Activated CD4-positive, CD25-positive, alpha-beta regulatory T cell treated with anti-CD3 and anti-CD28 coated beads, Interleukin-2, amount 50 U/mL, for 16 hours (primary cell): ENCODE measurements at places on chromosomes 1 and 21.
A peak's percentile ranks its signal among the peaks of the same experiment; 100 is the strongest.

- no peak for DNase-seq
Observed at GRCh38 chr1:209657918-209658317, 5.7 kb upstream of the LAMB3 start.

GRCh38 chr1:44594871-44595735 is 79.2 kb downstream of the TMEM53 start:
- peak; percentile 61 for DNase-seq

DNA sequence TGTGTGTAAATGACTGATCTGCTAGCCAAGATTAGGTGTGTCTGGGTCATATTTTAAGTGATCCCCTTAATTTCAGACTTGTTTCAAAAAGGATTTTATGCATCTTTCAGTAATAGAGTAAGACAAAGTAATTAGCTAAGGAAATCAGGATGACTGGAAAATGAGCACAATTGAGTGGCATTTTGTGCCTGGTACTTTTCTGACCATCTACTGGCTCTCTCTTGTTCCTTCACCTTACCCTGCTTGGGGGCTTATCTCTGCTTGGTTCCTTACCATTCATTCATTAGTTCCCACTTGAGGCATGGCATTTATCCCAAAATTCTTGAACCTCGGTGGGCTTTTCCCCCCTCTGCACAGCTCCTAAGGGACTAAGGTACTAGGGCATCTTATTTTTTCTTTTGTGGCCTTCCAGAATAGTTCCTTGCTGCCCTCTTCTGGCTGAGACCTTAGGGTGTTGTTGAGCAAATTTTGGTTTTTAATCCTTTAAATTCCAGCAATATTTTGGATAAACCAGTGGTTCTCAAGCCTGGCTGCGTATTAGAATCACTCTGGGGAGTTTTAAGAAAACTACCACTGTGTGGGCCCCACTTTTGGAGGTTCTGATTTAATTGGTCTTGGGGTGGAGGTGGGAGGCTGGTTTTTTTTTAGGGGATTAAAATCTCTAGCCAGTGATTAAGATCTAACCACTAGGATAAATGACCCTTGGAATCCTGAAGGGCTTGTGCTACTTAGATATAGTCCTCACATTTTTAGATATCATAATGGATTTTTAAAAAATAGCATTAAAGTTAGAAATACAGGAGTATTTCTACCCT is 50.8 kb downstream of the HS2ST1 start:
- DNase-seq = no peak

DNA sequence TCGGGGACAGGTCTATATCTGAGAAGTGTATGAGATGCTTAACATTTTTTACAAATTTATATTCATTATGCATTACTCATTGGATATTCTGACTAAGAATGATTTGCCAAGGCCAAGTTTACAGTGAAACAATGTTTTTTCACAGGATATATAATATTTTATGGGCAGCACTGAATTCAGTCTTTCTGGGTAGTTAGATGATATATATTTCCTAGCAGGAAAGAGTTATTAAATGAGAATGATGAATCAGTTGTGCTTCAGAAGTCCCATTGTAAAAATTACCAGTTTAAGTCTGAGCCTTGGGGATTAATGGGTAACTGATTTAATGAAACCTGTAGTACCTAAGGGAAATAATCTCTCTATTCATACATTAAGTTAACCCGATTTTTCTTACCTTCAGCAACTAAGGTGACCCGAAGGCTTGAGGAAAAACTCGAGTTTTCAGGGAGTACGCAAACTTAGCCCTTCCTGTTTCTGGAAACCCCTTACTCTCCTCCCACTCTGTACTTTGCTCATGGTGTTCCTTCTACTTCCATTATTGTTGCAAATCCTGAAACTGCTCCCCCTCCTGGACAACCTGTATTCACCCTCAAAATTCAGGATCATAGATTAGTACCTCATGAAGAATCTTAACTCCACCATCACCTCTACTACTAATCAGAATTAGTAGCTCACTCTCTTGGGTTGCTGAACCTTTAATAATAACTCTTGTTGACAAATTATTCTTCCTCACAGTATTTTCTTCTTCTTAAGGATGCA is 135.1 kb downstream of the AK5 start:
- no peak for DNase-seq

- no peak for DNase-seq
Observed at GRCh38 chr1:159867664-159868026, 5.2 kb upstream of the VSIG8 start.

DNA sequence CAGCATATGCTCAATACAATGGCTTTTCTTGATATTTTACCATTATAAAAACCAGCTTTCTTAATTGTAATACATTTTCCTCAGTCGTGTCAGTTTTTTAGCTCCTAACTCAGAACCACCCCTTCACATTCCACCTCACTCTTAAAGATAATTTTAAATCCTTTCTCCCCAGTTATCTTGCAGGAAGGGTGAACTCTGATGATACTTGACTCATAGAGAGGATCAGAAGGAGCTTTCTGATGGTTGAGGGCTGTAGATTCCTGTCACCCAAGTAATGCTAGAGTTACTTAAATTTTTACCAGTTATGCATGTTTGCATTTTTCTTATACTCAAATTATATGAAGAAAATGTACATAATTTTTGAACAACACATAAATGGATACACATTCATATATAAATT is 233.7 kb downstream of the NCAM2 start:
- DNase-seq = no peak

DNA sequence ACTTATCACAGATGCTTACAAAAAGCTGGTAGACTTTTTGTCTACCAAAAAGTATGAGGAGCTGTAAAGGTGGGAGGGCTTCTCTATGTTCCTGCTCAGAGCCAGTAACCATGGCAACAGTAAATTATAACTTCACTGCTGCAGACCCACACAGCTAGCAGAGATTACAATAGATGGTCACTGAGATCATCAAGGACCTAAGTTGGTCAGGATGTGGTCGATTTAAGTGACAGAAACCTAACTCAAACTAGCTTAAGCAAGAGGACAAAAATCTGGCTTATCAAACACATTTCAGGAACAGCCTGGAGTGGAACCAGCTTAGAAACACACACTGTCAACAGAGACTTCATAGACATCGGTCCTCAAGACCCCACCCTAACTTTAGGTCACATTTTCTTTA is 113.4 kb upstream of the ATP1A1 start:
- DNase-seq = no peak

DNA sequence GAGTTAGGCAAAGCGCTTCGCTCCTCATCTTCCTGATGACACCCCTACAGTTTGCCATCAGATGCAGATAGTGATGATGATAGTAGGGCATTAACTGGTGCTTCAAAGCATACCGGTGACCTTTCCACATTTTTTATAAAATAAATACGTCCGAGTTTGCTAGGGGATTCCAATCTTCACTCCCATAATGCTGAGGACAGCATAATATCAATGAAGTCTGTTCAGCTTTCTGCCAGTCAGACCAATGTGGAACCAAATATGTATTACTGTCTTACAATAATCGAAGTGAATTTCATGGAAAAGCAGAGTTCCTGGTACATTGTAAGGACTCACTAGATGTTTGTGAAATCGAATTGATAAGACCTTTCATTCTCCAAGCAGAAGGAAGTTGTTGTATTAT is 258.7 kb downstream of the RYR2 start:
- no peak for DNase-seq

GRCh38 chr1:25522031-25522655 is 21.3 kb upstream of the LDLRAP1 start:
- no peak for DNase-seq

DNA sequence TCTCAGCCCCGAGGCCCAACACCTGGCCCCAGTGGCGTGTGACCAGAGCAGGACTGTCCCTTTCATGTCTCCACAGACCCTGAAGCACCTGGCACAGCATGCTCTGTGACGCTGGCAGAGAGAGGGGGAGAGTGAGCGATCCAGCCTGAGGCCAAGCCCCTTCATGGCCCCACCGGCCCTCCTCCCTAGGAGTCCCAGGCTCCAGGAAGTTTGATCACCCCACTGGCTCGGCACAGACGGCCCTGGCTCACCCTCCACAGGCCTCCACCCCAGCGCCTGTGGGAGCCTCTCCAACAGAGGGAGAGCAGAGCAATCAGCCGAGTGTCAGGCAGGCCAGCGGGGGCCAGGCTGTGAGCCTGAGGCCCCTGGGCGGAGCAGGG is 11.0 kb downstream of the SH3BGRL3 start:
- DNase-seq = no peak

GRCh38 chr1:236228411-236228810 is 53.3 kb downstream of the ERO1B start:
- no peak for DNase-seq

DNA sequence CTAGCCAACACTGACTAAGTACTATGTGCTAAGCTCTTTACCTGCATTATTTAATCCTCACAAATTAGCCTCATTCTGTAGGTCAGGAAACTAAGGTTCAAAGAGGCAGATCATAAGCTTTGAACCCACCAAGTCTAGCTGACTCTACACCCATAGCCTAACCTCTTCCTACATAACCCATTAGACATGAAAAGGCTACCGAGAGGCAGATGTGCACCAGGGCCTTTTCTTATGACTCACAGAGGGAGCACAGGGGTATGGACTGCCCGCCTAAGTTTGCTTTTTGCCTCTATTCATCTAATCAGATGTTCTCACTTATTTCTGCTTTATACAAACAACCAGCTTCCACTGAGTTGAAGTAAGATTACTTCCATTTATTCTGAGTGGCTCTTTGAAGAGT is 31.5 kb downstream of the LBR start:
- DNase-seq = no peak

- DNase-seq = no peak
Observed at GRCh38 chr1:51253691-51254090, 17.6 kb downstream of the RNF11 start.

DNA sequence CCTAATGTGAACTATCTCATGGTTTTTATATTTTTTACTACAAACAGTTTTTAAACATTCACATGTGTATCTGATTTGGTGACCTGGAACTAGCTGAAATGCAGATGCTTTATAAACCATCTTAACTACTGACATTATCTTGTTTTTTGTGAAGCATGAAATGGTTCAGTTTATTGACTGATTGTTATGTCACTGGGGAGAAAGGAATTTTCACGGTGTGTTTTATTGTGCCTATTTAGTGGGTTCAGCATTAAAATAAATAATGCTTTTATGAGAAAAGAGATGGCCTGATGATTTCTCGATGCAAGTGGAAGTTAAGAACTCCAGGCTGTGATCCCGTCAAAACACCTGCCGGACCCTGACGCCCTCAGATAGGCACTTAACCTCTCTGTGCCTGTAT is 79.9 kb upstream of the KIF26B start:
- no peak for DNase-seq

DNA sequence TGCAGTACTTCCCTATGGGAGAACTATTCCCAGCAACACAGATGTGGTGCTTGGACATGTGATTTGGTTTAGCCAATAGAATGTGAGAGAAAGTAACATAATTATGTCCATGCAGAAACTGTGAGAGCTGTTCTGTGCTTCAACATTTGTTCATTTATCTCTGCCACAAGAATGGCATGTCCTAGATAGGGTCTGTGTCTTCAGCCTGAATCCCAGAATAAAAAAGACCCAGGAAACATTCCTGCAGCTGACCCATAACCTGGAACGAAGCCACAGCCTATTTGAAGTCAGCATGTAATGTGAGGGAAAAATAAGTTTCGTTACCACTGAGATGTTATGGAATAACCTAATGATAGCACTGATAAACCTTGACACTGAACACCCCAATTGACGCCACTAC is 552.0 kb upstream of the USP24 start:
- DNase-seq = no peak
